ENCODE measurements at places on chromosomes 6 and 20.

DNA sequence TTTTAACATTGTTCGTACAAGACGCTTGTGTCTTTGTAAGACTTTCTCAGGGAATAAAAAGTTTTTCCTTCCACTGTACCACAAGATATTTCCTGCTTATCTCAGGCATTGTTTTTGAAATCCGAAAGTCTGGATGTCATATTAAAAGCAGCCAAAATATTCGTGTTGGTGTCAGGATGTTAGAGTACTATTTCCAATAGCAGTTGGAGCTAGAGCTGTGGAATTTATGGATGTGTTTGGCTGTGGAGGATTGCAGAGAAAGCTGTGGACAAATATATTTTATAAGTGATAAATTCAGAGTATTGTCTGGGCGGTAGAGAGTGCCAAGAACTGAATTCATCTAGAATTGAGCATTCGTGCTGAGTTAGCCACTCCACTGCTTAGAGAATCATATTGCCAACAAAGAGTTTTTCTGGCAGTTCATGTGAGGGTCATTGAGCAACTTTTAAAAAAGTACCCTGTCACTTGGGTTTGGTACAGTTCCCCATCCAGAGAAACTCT is 57.7 kb downstream of the ZDHHC14 start:
- no peak for DNase-seq

GRCh38 chr6:39476151-39476550 is 153.6 kb upstream of the KCNK16 start:
- no peak for DNase-seq

DNA sequence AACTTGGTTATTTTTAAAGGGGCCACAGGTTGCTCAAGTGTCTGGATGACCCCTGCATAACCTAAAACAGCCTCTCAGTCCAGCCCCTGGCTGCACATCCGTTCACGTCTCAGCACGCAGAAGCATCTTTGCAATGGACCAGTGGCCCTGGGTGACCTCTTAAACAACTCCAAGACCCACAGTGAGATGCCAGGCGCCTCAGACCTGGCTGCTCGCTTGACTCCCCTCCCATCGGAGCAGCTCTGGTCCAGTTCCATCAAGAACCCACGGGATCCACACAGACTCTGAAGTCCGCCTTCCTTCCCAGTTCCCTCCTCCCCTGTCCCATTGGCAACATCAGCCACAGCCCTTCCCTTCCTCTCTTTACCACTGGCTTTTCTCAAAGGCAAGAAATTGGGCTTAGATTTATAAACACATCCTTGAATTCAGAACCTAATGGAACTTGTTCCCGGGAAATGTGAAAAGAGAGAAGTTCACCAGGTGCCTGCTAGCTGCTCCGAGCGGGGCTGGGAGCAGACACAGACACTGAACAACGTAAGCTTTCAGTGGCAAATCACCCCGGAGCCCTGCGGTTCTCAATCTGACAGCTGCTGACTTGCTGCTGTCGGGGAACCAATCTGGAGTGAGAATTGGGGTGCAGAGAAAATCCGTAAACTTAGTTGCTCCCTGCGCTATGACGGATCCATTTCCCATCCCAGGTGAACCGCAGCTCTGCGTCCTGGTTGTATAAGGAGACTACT is 39.6 kb upstream of the MPC1 start:
- no peak for DNase-seq

DNA sequence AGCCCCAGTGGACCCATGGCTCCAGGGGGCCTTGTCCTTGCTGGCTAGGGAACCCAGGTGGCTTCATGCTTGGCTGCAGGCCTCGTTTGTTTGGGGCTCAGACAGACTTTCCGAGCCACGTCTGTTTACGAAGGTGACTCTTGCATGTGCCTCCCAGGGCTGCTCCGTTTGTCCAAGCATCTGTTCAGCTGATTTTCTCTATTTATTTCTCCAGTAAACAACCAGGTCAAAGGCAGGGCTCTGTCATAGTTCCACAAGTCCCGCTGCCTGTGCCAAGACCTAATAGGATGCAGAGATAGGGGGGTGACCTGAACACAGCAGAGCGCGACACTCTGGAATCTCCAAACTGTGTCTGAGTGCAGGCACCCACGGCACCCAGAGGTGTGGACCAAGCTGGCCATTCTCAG is 12.8 kb upstream of the SPO11 start:
- no peak for DNase-seq

DNA sequence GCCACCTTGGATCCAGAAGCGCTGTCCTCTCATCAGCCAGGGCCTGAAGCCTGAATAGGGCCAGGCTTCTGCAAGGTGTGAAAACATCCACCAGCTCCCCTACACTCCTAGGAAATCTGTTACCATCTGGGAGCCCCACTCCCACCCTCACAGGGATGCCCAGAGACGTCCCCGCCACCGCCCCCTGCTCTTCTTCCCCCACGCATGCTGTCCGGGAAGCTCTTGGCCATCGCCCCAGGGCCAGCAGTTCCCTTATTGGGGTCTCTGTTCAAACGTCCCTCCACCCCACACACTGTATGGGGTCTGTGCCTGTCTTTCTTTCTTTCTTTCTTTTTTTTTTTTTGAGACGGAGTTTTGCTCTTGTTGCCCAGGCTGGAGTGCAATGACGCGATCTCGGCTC is 3.8 kb downstream of the RGS19 start:
- DNase-seq = no peak

- DNase-seq = no peak
Measured at GRCh38 chr6:55937261-55937947, 62.0 kb upstream of the BMP5 start.

GRCh38 chr6:170063851-170064602 is 226.9 kb downstream of the DLL1 start:
- DNase-seq = no peak

DNA sequence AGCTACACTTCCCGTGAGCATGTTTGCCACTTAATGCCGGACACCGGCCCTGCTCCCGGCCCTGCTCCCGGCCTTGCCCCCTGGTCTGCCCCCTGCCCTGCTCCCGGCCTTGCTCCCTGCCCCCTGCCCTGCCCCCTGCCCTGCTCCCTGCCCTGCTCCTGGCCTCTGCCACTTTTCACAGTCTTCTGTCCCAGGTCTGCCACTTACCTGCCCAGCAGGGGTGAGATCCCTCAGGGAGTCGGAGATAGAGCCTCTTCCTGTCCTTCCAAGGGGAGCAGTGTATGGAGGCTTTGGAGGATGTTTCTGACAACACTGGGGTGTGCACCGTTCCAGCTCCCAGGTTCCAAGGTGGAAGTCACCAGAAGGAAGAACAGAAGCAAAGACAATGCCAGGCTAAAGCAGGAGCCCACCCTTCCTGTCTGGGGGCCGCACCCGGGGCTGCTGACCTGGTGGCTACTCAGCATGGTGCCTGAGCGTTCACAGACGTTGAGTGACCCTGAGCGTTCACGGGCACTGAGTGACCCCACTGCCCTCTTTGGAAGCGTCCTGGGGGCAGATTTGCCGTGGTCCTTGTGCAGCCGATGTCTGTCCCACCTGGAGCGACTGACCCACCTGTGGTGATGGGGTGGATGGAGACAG is 199.8 kb downstream of the DLL1 start:
- peak; percentile 6 for DNase-seq

GRCh38 chr6:53761036-53761435 is 33.8 kb upstream of the LRRC1 start:
- DNase-seq = no peak

DNA sequence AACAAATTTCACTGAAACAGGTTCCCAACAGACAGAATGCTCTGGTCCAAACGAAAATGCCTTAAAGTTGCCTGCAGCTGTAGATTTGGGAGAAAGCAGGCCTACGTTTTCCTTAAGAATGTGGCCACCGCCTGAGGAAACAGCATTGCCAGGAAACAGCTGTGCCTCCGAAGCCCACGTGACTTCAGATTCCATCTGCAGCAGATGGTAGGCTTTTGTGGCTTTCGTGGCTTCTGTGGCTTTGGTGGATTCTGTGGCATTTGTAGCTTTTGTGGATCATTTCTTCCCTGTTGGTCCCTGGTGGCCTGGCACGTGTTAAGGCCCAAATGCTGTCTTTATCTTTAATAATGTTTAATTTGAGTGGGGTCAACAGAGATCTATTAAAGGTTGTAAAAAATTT is 222.9 kb downstream of the TTLL2 start:
- DNase-seq = no peak

DNA sequence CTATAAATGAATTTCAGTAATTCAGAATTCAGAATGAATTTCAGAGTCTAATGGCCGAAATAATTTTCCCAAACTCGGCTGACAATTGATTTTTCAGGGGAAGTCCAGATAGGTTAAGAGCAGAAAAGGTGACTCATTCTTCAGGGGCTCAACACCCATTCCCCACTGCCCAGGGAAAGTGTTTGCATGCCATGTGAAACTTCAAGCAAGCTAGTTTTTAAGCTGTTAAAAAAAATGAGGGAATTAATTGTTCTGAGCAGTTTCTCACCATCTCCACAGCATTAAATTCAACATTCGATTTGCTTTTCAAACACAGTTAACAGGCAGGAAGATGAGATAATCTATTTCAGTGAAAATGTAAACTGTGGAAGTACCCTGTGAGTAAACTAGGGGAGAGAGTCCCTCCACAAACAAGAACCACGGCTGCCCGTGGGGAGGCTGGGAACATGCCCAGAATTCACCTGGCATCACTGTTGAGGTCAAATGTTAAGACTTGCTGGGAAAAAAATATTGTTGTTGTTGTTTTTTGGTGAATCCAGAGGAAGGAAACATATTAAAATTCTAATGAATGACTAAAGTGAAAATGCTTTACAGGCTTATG is 650.8 kb upstream of the AGPAT4 start:
- DNase-seq = no peak

DNA sequence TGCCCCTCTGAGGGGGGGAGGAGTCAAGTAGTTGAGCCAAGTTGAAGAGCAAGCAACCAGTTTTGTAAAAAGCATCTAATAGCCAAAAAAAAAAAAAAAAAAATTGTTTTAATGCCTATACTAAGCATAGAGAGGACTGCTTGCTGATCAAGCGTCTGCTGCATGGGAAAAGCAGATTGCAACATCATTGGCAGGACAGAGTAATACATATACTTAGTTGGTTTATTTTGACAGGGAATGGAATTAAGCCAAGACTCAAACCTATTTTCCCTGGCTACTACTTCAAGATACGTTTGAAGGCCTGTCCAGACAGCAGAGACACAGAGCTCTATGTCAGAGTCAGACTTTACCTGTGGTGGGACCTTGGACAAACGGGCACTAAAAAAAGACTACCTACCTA is 120.5 kb downstream of the RTN4IP1 start:
- DNase-seq = no peak

- DNase-seq = no peak
Measured at GRCh38 chr6:149940672-149940982, 1.2 kb upstream of the ULBP2 start.

- DNase-seq = no peak
Measured at GRCh38 chr6:52180787-52181558, 5.2 kb upstream of the IL17A start.

GRCh38 chr6:90066697-90067096 is 172.4 kb downstream of the GJA10 start:
- no peak for DNase-seq

GRCh38 chr6:14060971-14061370 is 56.6 kb upstream of the CD83 start:
- DNase-seq = no peak

DNA sequence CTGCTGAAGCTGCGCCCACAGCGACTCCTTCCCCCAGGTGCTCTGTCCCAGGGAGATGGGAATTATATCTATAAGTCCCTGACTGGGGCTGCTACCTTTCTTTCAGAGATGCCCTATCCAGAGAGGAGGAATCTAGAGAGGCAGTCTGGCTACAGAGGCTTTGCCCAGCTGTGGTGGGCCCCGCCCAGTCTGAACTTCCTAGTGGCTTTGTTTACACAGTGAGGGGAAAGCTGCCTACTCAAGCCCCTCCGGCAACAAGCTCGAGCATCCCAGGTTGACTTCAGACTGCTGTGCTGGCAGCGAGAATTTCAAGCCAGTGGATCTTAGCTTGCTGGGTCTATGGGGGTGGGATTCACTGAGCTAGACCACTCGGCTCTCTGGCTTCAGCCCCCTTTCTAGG is 152.5 kb upstream of the MAP3K7 start:
- DNase-seq = no peak

GRCh38 chr20:16434062-16434664 is 139.1 kb downstream of the KIF16B start:
- peak; percentile 54 for DNase-seq

DNA sequence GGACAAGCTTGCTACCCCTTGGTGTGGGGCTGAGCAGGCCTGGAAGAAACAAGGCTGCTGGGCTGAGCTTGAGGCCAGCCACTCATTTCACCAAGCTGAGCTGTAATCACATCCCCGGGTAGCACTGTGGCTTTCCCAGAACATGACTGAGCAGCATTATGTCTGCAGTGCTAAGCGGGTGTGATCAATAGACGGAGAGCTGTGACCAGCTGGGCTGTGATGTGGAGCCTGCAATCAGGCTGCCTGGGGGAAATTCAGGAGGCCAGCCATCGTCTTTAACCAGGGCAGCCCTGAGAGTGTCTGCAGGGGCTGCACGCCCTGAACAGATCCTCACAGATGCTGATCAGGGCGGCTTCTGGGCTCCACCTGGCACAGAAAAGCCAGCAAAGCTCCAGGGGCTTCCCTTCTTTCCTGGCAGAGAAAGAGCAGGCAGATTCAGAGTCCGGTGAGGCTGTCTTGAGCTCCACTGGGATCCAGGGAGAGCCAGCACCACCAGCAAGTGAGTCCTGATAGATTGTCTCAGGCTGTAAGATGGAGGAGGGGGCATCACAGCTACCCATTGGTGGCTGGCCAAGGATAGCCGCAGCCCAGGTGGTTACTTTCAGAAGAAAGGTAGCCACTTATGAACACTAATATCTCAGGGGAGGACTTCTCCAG is 165.9 kb downstream of the NRN1 start:
- no peak for DNase-seq

- DNase-seq = no peak
Measured at GRCh38 chr6:89208551-89208950, 8.6 kb downstream of the GABRR1 start.

GRCh38 chr20:17782768-17783167 is 83.0 kb downstream of the BANF2 start:
- no peak for DNase-seq

- no peak for DNase-seq
Measured at GRCh38 chr6:4786996-4787395, 10.8 kb downstream of the CDYL start.

- DNase-seq = no peak
Measured at GRCh38 chr6:30749554-30750378, 5.4 kb upstream of the IER3 start.

DNA sequence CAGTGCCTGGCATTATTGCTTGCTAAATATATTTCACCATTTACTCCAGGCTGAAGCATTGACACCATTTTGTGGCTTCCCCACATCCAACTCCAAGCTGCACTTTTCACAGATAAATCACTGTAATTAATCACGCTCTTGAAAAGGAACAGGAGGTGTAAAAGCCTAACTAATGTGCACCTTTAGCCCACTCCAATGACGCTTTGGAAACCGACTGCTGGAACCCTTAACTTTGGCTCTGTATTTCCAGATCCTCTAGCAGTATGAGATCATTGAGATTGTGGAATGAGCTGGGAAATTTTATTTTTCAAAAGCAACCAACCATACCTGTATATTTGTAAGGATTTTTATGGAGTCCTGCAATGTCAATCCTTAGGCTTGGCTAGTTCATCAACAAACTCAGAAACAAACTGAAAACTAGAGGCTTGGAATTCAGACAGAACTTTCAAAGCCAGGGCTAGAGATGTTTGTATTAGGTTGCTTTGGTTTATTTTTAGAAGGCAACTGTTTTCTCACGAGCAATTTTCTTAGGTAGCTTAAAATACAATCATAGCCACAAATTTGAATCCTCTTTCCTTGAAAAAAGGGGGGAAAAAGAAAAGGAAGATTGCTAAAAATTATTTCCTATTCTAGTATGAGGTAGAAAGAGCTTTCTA is 52.8 kb upstream of the UTRN start:
- no peak for DNase-seq

GRCh38 chr20:4108495-4109306 is 93.3 kb upstream of the RNF24 start:
- DNase-seq = peak; percentile 81

- no peak for DNase-seq
Measured at GRCh38 chr20:35443003-35443402, 5.0 kb upstream of the GDF5 start.

All from activated naive CD4-positive, alpha-beta T cell treated with anti-CD3 and anti-CD28 coated beads, Interleukin-2, amount 10 ng/mL, durations not matched to agents 7 days and 5 days (primary cell).